ENCODE measurements at places on chromosomes 16 and 17.

- no peak for DNase-seq
Measured at GRCh38 chr16:22052980-22053379, 39.4 kb upstream of the VWA3A start.

GRCh38 chr17:54153423-54153822 lies 330.7 kb downstream of the KIF2B start:
- no peak for DNase-seq

DNA sequence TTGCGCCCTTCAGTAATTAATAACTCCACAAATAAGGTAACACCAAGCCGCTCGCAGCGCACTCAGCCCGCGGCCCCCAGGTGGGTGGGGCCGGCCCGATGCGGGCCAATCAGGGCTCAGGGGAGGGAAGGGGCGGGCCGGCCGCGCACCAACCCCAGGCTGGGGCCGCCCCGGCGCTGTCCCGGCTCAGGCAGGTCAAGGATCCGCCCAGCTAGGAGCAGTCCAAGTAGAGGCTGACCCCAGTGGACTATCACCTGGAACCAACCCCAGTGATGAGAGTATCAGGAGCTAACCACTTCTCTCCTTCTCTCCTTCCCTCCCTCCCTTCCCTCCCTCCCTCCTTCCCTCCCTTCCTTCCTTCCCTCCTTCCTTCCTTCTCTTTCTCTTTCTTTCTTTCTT lies 110.8 kb downstream of the C16orf78 start:
- no peak for DNase-seq

DNA sequence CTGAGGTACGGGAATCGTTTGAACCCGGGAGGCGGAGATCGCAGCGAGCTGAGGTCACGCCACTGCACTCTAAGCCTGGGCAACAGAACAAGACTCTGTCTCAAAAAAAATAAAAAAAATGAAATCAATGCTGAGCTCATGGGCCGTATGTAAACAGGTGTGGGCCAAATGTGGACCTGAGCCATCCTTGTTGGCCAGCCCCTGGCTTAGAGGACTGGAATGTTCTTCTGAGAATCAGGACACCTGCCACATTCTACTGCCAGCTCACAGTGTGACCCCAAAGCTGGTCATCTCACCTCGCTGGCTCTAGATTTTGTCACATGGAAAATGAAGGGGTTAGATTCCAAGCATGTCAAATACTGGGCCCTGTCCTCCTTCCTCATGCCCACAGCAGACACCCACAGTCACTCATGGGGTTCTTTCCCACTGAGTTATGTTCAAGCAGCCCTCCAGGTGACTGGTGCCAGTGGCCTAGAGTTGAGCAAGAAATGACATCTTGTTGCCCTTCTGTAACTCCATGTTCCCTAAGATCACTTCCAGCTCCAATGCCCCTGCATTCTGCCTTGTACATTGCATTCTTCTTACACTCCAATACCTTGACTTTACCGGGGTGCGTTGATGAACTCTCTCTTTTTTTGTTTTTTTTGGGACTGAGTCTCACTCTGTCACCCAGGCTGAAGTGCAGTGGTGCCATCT lies 110.6 kb downstream of the ABCC1 start:
- DNase-seq: no peak

- peak; percentile 20 for DNase-seq
Measured at GRCh38 chr17:43979011-43979410, 25.3 kb upstream of the PYY start.

GRCh38 chr16:20763461-20764232 lies at the start of gene ACSM3:
ACSM3 (plus strand) TSS chr16:20764014; CDS start chr16:20770035, 6,021 bp downstream.
- DNase-seq: peak; percentile 40

- no peak for DNase-seq
Measured at GRCh38 chr17:17792551-17793377, 44.0 kb downstream of the SREBF1 start.

GRCh38 chr17:48010193-48010592 lies 27.4 kb downstream of the COPZ2 start:
- no peak for DNase-seq

DNA sequence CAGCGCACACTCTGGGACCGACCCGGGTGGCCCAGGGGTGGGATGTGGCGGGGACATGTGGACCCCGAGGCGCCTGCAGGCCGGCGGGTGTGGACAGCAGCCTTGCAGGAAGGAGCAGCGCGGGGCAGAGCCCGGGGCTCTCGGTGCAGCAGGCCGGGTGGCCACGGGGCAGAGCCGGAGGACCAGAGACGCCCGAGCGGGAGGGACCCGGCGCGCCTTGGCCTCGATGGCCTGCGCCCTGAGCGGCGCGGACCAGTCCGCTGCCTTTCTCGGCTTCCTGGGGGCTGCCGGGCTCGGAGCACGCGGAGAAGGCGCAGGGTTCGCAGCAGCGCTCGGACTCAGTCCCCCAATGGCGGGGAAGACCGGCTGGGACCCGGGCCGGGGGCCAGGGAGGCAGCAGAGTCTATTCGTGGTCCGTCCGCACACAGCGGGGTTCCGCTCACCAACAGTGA lies 43.4 kb downstream of the OSBPL7 start:
- no peak for DNase-seq

DNA sequence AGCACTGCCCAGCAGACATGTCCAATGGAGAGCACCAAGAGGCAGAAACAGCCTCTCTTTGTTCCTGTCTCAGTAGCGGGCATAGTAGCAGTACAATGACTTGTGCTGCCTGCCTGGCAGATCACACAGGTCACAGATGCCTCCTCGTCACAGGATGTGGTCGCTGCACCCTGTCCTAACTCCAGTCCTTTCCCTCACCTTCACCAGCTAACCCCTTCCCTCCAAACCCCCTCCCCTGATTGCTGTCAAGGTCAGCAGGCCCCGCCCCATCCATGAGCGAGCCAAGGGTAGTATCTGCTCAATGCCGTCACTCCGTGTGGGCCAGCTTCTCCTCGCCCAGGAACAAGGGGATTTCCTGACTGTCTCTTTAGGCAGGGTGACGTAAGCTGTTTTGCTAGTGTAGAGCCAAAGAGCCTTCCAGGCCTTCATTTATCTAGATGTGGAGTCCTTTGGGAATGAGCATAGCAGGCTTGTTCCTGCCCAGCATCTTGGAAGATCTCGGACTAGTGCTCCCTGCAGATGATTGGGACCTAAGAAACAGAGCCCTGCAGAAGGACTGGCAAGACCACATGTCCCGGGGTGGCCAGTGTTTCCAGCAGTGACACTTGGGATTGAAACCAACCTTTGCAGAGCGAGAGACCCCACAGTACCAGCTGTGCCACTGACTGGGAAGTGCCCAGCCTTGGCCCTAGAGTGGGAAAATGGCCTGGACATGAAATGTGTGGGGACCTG lies 75.9 kb upstream of the TNRC6C start:
- no peak for DNase-seq

DNA sequence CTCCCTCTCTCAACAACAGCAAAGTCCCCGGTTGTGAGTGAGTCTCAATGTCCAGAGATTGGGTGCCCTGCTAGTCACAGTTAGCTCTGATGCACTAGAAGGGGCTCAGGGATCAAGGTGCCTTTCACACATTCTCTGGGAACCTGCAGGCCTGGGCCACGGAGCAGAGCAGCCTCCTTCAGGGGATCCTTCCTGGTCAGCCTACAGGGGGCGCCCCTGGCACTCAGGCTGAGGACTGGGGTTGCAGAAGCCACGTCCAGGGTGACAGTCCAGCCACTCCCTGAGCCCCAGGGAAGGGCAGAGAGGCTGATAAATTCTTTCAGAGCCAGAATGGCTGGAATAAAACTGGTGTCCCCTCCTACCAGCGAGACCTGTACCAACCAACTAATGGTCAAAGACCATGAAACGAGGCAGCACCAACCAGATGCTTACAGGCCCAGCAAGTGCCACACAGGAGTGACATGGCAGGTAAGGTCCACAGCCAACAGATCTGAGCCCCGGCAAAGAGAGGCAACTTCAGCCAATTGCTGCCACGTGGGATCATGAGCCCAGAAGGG lies 43.5 kb downstream of the ST3GAL2 start:
- no peak for DNase-seq

DNA sequence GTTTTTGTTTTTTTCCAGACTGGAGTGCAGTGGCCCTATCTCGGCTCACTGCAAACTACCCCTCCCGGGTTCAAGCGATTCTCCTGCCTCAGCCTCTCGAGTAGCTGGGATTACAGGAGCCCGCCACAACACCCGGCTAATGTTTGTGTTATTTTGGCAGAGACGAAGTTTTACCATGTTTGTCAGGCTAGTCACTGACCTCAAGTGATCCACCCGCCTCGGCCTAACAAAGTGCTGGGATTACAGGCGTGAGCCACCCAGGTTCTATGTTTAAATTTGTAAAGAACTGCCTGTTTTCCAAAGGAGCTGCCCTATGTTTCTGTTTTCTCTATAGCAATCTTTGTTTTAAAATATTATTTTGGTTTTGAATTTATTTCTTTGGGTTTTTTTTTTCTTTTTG lies 13.8 kb upstream of the C16orf87 start:
- no peak for DNase-seq

GRCh38 chr16:57539072-57539796 lies 2.9 kb upstream of the CCDC102A start:
- no peak for DNase-seq

DNA sequence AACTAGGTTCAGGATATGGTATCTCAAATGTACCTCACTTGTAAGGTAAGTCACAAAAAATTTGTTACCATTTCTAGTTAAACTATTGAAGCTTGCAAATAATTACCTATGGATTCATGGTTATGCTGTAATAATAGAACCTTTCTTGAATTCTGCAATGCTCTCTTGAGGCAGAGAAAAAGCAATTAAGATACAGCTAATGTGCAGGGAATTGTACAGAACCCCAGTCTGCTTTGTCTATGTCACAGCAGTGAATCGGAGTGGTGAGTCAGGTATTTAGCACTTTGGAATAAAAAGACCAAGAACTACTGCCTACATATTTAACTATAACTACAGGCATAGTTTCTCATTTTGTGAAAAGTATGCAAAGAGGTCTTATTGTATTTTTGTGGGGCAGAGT lies 228.7 kb upstream of the GOT2 start:
- no peak for DNase-seq

GRCh38 chr17:79943347-79944241 lies 92.1 kb downstream of the TBC1D16 start:
- no peak for DNase-seq

GRCh38 chr16:1531638-1531910 lies 1.9 kb upstream of the TMEM204 start:
- no peak for DNase-seq

GRCh38 chr17:32859857-32860525 lies 16.9 kb downstream of the MYO1D start:
- no peak for DNase-seq

GRCh38 chr17:33416131-33416530 lies 123.0 kb upstream of the ASIC2 start:
- DNase-seq: no peak

DNA sequence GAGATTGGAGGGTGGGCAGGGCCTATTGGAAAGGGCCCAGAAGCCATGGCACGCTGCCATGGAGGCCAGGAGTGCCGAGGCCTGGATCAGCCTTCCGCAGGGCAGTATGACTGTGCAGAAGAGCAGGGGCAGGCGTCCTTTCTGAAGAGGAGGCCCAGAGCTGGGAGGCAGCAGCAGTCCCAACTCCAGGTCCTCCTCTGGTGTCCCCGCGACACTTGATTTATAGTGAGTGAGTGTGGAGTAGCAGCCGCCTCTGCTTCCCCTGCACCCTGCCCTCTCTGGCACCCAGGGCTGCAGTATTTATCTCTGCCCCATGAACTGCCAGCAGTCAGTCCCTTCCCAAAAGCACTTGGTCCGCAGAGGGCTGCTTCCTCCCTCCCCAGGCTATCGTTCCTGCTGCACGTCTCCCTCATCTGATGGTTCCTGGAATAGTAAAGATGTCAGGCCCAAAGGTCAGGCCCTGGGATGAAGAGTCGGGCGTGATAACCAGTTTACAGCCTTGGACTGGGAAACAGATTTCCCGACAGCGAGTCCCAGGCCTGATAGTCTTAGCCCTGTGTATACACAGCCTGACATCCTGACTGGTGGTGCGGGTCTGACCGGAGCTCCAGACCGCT lies 32.9 kb downstream of the PGS1 start:
- DNase-seq: no peak

GRCh38 chr16:66592814-66593213 lies 11.7 kb upstream of the CMTM3 start:
- no peak for DNase-seq

DNA sequence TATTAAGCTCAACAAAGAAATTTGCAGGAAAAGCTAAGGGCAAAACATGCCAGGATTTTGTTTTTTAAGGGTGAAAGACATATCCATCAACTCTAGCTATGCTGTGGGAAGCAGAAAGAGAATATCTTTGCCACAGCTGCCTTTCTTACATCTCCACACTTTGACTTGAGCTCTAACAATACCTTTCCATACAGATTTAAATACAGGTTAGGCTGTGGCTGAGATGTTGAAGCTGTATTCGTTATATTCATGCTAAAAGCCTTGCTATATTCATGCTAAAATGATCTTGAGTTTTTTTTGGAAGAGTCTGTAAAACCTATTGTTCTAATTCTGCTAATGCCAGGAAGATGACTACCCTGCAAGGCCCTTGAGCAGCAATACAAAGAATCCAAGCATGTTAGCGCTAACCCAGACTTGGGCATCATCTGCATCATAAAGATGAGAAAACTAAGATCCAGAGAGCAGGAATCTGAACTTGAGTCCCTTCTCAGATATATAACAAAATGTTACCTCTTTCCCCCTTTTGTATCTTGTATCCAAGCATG lies 204.8 kb upstream of the C17orf78 start:
- DNase-seq: no peak

DNA sequence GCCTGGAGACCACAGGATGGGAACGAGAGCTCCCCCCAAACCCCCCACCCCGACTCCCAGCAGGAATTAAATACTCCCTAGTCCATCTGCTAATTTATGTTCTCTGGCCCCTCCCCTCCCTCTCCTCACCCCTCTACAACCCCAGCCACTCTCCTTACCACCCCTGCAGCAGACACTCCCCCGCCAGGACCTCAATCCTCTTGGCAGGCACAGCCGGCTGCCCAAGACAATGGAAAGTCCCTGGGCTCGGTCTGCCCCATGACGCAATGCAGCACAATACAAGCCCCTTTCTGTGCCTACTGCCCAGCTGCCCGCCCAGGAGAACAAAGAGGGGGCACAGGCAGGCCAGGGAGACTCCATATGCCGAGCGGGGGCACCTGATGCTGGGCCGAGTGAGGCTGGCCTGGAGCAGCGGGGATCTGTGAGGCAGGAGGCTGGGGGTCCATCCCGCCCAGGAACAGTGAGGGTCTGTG lies 30.3 kb upstream of the CDC42EP4 start:
- DNase-seq: peak; percentile 84

GRCh38 chr16:82152196-82152595 lies 17.8 kb downstream of the MPHOSPH6 start:
- DNase-seq: no peak

DNA sequence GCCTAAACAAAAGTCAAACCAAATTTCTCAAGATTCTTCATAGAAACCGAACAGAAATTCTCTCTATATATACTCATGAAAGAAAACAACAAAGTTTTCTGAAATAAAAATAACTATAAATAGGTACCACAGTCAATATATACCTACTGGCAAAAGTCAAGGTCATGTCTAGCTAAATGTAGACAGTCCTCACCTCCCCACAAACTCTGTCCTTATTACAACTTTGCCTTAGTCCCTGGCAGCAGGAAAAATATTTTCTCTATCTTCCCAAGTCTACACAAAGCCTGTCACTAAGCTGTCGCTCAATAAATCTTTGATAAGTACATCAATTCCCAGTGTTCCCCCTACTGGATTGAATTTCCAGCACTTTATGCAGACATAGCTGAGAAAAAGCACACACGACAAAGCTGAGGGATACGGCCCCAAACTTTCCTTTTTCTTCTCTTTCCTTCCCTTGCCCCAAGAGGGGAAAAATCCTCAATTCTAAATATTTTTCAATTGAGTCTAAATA lies 2.7 kb downstream of the CFAP20 start:
- DNase-seq: no peak
